Small intestine (tissue), 16 donors: ENCODE measurements at places on chromosomes 12 and 14.

- DNase-seq: no peak
These were observed 18.1 kb downstream of the SSH1 start for GRCh38 chr12:108839018-108839889.

DNA sequence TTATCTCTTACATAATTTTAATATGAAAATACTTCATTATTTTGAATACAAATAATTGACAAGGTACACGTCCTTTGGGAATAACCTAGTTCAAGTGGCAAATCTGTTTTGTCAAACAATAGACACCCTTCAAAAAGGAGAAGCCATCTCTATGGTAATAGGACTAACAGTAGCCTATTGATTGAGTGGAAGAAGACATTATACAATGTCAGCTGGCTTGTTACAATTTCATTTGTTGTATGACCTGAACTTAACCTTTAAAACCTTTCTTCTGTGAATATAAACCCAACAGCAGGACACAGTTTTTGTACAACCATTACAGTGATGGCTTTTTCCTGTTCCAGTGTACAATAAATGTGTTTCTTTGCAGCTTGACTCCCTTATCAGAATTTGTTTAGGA, 8.1 kb downstream of the TMEM260 start:
- no peak for DNase-seq

GRCh38 chr12:3336606-3337311, 154.2 kb upstream of the PRMT8 start:
- DNase-seq: peak; percentile 13

GRCh38 chr12:95787274-95787818, 3.2 kb downstream of the NTN4 start:
- DNase-seq: no peak

DNA sequence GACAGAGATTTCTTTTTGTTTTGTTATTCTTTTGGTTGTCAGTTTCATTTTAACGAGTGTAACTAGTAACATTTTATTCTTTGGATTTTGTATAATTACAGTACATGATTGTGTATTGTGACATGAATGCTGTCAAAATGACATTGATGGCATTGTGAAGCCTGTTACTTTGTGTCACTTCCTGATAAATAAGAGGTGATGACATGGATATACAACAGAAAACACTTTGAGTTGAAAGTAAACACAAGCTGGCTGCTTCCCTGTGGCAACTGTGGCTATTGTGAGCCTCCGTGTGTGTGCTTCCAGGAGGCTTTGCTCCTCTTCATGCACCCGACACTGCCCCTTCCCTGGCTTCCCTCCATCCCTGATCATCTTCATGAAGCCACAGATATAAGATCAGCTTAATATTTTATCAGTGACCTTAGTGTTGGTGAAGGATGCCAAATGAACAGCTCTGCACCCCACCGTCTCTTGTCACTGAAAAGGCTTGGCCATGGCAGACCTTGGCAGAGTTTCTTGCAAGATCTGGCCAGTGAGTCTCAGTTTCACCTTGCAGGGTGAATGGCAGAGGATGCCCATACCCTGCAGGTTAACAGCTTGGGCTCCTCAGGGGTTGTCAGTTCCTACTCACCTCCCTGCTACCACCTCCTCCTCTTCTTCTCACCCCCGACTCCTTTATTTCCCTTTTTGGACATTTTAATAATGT, 191.9 kb downstream of the EPS8 start:
- DNase-seq: no peak

DNA sequence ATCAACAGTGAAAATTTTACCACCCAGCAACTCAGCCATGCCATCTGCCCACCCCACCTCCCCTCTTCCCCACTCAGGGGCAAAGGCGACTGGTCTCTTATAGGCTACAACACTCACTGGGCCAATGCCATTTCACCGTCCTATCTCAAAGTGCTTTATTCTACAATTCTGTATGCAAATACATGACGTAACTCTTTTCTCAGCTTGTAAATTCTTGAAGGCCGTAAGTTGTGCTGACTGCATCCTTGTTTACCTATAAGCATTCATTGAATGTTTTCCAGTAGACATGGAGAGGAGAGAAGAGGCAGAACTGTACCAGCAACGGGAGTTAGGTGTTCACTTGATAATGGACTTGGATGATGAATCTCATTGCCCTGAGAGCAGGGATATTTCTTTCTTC, 15.6 kb downstream of the BCL2L14 start:
- DNase-seq: no peak

DNA sequence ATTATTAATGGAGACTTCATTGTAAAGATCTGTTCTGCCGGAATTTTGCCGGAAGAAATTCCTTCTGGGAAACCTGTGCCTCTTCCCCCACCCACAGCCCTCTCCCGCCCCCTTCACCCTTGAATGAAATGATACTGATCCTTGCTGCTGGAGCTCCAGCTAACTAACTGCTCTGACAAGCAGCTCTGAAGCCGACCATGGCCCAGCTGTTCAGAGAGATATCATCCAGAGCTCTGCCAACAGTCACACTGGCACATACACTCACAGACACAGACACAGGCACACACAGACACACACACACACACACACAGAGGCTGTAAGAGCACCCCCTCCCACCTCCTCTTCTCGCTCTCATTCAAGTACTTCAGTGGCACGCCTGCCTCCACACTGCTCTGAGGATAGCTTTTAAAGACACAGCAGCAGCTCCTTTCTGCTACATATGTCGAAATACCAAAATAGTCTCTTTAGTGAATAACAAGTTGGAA, 88.6 kb downstream of the R3HDM2 start:
- peak; percentile 11 for DNase-seq

GRCh38 chr12:105705765-105706164, 375.3 kb downstream of the C12orf75 start:
- peak; percentile 27 for DNase-seq

DNA sequence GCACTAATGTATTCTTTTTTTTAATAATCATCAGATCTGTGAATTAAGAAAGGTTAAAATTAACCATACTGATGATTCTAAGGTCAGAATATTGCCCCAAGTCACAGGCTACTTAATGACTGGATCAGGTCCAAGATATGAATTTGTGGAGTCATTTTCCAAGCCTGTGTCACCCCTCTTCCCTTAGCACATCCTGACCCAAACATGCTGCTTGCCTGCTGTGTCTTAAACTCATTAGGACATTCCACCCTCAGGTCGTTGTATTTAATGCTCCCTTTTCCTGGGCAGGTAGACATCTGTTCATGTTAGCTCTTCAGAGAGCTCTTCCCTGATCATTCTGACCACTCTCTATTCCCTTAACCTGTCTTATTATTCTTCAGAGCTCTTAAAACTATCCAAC, 463.5 kb upstream of the PDE3A start:
- DNase-seq: no peak

DNA sequence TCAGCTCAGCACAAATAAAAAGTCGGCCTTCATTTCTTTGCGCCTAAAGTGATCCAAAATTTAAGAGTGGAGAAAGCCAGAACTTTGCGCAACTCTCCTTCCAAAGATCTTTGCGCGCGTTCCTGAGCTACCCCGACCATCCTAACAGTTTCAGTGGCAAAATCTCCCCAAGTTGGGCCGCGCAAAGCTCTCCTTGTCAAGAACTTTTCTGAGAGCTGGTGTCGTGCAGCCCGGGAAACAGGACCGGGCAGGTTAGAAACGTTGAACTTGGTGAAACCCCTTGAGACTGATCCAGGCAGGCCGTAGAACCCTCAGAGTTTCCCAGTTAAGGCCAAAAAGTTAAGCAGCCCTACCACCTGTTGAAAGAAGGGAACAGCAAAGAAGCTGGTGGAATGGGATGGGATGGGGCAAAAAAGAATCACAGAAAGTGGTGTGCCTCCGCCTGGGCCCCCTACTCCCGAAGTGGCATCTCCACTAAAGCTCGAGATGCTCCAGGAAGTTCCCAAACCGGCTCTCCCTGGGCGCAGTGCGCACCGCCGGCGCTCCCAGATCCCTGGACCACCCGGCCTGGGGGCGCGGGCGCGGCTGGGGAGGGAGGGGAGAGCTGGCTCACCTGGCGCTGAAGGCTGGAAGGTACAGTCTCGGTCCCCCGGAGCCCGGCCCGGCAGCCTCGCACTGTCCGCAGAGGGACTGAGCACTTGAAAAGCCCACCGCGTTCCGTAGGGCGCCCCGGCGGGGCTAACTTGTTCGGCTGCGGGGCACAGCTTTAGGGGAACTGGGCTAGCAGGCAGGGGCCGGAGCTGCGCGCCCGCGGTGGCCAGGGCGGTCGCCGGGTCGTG, 768 bp downstream of the DBX2 start:
- peak; percentile 21 for DNase-seq

GRCh38 chr12:18130851-18131250, 40.9 kb upstream of the RERGL start:
- no peak for DNase-seq
